Left renal pelvis (tissue), 4 donors: ENCODE measurements at places on chromosomes 7 and 10. TPM values are rescaled to one million over a fixed set of nuclear protein-coding genes. Genes with fewer than 3 reads are reported as not detected.

ACBD7 gene
- 9.0 TPM for polyA plus RNA-seq

ICA1 gene
- polyA plus RNA-seq, result 24.5 TPM

GSDME gene
- 13.9 TPM for polyA plus RNA-seq

ZSCAN21 gene
- polyA plus RNA-seq, result 21.4 TPM

LRRD1 gene
- 0.40 TPM for polyA plus RNA-seq

PDK4 gene
- polyA plus RNA-seq, result 19.6 TPM

FLNC gene
- 11.8 TPM for polyA plus RNA-seq

TDRD1 gene
- not detected for polyA plus RNA-seq

ZNF425 gene
- polyA plus RNA-seq, result 7.6 TPM

GNAT3 gene
- not detected for polyA plus RNA-seq

SLC26A5 gene
- 0.55 TPM for polyA plus RNA-seq

HMX2 gene
- 1.0 TPM for polyA plus RNA-seq

FZD8 gene
- 15.0 TPM for polyA plus RNA-seq

TRIM73 gene
- 2.5 TPM for polyA plus RNA-seq

AGFG2 gene
- 10.8 TPM for polyA plus RNA-seq

GPRIN2 gene
- 6.9 TPM for polyA plus RNA-seq

TIMM23B gene
- 17.6 TPM for polyA plus RNA-seq

KLLN gene
- 1.5 TPM for polyA plus RNA-seq

GIMAP6 gene
- 15.3 TPM for polyA plus RNA-seq

AGR3 gene
- polyA plus RNA-seq, result 3.4 TPM

CDK1 gene
- polyA plus RNA-seq, result 72.1 TPM

GATA3 gene
- polyA plus RNA-seq, result 3.6 TPM

KCNMA1 gene
- 4.3 TPM for polyA plus RNA-seq

CCDC172 gene
- polyA plus RNA-seq, result not detected

ZKSCAN5 gene
- polyA plus RNA-seq, result 15.0 TPM

SH2D4B gene
- polyA plus RNA-seq, result 0.16 TPM

LRRC72 gene
- polyA plus RNA-seq, result not detected

C10orf105 gene
- polyA plus RNA-seq, result 0.17 TPM

VKORC1L1 gene
- polyA plus RNA-seq, result 39.7 TPM

PLAC9 gene
- 69.0 TPM for polyA plus RNA-seq

TUBAL3 gene
- polyA plus RNA-seq, result 0.24 TPM

AGAP9 gene
- polyA plus RNA-seq, result 4.9 TPM

OR13A1 gene
- polyA plus RNA-seq, result 0.08 TPM

MGAM2 gene
- polyA plus RNA-seq, result 0.52 TPM

SPDYE2 gene
- 2.4 TPM for polyA plus RNA-seq

MUC3A gene
- polyA plus RNA-seq, result 0.34 TPM

SPDYE16 gene
- polyA plus RNA-seq, result 0.97 TPM

NOD1 gene
- polyA plus RNA-seq, result 11.6 TPM

NOC3L gene
- polyA plus RNA-seq, result 20.3 TPM

RBP4 gene
- polyA plus RNA-seq, result 0.27 TPM

HOXA4 gene
- 26.2 TPM for polyA plus RNA-seq

UNCX gene
- polyA plus RNA-seq, result 5.8 TPM

ANKRD30A gene
- not detected for polyA plus RNA-seq

PDE1C gene
- 4.3 TPM for polyA plus RNA-seq

SORCS1 gene
- 4.5 TPM for polyA plus RNA-seq

MKX gene
- 0.70 TPM for polyA plus RNA-seq

ABHD11 gene
- polyA plus RNA-seq, result 35.1 TPM

COMTD1 gene
- 2.9 TPM for polyA plus RNA-seq

ITGB8 gene
- polyA plus RNA-seq, result 48.0 TPM

CCDC136 gene
- polyA plus RNA-seq, result 16.7 TPM

ADARB2 gene
- 0.86 TPM for polyA plus RNA-seq

AEBP1 gene
- 74.3 TPM for polyA plus RNA-seq

SLC25A13 gene
- 41.3 TPM for polyA plus RNA-seq

PIK3CG gene
- 2.4 TPM for polyA plus RNA-seq
